NAMALWA (cell line): ENCODE measurements at places on chromosomes 12 and 14.

DNA sequence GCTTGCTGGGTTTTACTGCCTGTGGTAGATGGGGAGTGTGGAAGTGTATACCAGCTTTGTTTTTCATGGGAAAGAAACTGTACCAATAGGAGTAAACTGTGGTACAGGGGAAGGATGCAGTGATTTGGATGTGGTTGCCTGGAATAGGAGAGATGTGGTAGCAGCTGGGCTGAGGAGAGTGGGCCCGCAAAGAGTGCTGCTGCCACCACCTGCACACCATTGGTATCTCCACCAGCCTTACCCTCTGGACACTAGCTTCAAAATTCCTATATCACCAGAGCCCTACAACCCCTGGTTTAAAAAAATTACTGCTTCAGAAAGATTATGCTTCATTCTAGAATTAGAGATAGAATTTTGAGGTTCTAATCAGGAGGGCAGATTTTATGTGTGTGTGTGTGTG lies 53.6 kb downstream of the AKAP6 start:
- DNase-seq, result no peak

GRCh38 chr12:121925358-121925695 lies 6.9 kb downstream of the CFAP251 start:
- no peak for DNase-seq

DNA sequence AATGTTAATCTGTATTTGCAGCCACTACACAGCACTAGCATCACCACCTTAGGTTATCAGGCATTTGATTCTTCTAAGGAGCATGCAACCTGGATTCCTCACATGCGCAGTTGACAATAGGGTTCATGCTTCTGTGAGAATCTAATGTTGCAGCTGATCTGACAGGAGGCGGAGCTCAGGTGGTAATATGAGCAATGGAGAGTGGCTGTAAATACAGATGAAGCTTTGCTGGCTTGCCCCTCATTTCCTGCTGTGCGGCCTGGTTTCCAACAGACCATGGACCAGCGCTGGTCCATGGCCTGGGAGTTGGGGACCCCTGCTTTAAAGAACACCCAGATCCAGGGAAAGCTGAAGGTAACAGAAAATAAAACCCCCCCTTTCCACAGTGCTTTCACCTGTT lies 51.0 kb downstream of the TMX1 start:
- no peak for DNase-seq

DNA sequence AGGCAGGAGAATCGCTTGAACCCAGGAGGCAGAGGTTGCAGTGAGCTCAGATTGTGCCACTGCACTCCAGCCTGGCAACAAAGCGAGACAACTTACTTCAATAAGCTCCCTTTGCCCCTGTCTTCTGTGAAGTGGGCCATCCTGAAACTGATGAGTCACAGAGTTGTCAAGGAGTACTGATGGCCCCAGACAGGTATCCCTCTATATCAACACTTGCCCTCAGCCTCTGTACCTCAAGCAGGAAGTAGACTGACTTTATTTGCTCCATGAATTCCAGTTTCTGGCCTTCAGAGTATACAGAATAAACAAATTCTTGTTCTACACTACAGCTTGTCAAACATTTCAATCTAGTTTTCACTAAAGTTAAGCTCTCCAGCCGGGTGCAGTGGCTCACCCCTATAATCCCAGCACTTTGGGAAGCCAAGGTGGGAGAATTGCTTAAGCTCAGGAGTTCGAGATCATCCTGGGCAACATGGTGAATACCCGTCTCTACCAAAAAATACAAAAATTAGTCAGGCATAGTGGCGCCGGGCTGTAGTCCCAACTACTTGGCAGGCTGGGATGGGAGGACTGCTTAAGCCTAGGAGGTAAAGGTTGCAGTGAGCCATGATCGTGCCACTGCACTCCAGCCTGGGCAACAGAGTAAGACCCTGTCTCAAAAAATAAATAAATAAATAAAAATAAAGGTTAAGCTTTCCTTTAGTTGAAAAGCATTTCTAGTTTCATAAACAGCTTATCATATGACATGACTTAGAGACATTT lies 16.4 kb upstream of the LRP10 start:
- no peak for DNase-seq

- DNase-seq, result no peak
Measured at GRCh38 chr14:82403987-82404386, 870.3 kb upstream of the SEL1L start.
